PC-3 (cell line): ENCODE measurements at places on chromosomes 16 and 17. TPM values are rescaled to one million over a fixed set of nuclear protein-coding genes. Genes with fewer than 3 reads are reported as not detected.

GRCh38 chr16:84446596-84447392 is 57.7 kb downstream of the MEAK7 start:
- DNase-seq = no peak

GRCh38 chr17:33016920-33017319 is 25.3 kb downstream of the SPACA3 start:
- DNase-seq = no peak

Gene CLEC18B
- total RNA-seq = 0.29 and 0.87 TPM in 2 replicates

Gene KRT15
- 121 and 144 TPM in 2 replicates for total RNA-seq

- DNase-seq = no peak
These were observed 24.7 kb downstream of the SSH2 start for GRCh38 chr17:29905086-29905878.

Gene SLFN5
- 7.5 and 14.5 TPM in 2 replicates for total RNA-seq

Gene TSNAXIP1
- total RNA-seq = 0.44 and 0.86 TPM in 2 replicates

DNA sequence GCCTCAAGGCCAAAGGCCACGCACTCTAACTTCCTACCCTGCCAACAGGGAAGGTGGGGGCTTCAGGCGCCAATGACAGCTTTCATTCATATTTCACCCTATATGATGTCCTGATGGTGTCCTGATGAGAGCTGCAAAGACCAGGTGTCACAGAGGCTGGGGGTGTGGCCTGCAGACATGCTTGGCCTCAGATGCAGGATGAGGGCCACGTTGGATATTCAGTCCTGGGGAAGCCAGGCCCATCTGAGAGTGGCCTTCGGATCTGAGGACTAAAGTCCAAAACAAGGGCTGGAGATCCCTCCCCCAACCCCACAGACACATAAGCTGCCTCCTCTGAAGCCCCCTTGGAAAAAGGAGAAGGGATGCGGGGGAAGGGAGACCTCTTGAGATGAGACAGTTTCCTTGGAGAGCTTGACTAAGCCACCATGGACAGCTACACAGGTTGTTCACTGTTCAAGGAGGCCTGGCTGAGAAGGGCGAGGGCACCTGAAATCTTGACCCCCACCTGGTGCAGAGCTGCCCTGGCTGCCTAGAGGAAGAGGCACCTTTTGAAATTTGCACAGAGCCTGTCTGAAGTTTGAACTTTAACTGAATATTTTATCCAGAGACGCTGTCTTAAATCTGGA is 24.3 kb upstream of the GSG1L start:
- no peak for DNase-seq

DNA sequence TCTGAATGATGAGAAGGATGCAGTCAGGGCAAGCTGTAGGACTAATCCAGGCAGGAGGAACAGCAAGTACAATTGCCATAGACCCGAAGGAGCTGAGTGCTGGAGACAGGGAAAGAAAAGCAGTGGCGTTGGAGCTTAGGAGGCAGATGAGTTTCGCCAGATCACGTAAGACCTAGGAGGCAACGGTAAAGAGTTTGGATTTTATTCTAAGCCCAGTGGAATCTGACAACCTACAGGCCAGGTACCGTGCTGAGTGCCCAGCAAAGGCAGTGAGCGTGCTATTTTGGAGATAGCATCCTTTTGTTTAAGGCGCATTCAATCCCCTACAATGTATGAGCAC is 1.2 kb downstream of the USP43 start:
- DNase-seq = no peak

- DNase-seq = peak; percentile 87
These were observed at the start of gene CMTM4 for GRCh38 chr16:66696669-66697630. TSS of gene CMTM4 (minus strand) at chr16:66696743. CDS start at chr16:66696525, 218 bp downstream.

Gene PPM1E
- not detected in 2 replicates for total RNA-seq

Gene PRAC1
- 33.5 and 44.4 TPM in 2 replicates for total RNA-seq

GRCh38 chr17:43924558-43924957 is 17.2 kb upstream of the MPP2 start:
- DNase-seq = no peak

Gene CTRL
- total RNA-seq = 0.98 and 1.6 TPM in 2 replicates
